ENCODE measurements at places on chromosomes 6 and 20.

DNA sequence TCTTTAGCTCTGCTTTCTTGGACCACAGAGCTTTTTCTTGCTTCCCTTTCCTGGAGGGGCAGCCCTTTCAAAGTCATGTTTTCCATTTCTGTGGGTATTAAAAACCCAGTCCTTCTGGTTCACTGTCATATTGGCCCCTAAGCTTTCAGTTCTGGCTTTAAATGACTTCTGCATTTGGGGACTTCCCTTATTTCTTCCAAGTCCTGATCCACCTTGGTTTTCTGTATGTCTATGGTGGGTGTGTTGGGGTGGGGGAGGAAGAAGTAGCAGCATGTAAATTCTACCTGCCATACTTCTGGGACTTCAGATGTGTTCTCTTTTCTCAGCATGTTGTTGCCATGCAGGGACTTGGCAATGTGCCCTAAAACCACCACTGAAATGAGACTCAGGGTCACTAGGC, 77.1 kb upstream of the EMILIN3 start:
- no peak for DNase-seq

- no peak for DNase-seq
Observed at GRCh38 chr6:24060982-24061754, 64.8 kb upstream of the NRSN1 start.

DNA sequence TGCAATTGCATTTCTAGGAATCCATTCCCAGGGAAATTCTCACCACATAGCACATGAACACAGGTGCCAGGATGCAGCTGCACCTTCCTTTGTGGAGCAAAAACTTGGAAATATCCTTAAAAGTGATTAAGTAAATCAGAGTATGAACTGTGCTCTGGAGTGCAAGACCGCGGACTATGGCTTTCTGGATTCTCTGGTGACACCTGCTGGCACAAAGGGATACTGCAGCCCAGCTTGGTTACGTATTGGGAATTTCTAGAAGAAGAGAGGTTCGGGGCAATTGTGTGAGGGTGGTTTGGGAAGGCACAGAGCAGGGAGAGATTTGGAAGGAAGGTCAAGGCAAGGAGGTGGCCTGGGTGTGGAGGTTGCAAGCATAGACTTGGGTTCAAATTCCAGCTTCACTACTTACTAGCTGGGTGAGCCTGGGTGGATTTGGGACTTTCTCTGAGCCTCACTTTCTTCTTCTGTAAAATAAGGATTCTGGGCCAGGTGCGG, 15.9 kb upstream of the PEDS1 start:
- DNase-seq, result peak; percentile 71

GRCh38 chr6:119856136-119856535, 506.6 kb upstream of the MAN1A1 start:
- no peak for DNase-seq

- DNase-seq, result no peak
Observed at GRCh38 chr6:130229645-130230044, 6.9 kb upstream of the SAMD3 start.

DNA sequence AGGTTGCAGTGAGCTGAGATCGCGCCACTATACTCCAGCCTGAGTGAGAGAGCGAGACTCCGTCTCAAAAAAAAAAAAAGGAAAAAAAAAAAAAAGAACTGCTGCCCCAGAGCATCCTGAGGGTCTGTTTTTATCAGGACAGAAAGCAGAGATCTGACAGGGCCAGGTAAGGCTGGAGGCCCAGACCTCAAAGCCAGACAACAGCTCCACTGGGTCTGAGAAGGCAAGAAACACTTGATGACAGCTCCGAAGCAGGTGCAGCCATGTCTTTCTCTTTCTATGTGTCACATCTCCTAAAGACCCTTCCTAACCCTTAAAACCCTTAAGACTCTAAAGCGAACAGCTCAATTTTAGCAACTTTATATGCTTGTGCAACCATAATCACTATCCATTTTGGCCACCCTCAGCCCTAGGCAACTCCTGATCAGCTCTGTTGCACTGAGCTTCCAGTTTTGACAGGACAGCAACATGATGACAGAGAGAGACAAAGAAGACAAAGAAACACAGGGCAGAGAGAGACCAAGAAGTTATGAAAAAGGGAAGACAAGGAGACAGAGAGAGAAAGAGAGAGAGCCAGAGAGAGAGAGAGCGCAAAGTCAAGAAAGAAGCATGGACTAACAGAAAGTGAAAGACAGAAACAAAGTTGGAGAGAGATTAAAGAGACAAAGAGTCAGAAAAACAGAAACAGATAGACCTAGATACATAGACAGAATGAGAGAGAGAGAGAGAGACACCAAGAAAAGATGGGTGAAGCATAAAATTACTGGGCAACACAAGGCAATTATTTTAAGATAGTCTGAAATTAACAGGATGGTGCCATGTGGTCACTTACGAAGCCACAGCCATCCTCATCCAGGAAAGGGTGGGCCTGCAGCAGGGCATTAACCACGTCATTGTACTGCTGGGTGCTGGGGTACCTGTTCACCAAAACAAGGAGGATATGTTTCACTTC, 39.2 kb downstream of the SAMD3 start:
- DNase-seq, result no peak

DNA sequence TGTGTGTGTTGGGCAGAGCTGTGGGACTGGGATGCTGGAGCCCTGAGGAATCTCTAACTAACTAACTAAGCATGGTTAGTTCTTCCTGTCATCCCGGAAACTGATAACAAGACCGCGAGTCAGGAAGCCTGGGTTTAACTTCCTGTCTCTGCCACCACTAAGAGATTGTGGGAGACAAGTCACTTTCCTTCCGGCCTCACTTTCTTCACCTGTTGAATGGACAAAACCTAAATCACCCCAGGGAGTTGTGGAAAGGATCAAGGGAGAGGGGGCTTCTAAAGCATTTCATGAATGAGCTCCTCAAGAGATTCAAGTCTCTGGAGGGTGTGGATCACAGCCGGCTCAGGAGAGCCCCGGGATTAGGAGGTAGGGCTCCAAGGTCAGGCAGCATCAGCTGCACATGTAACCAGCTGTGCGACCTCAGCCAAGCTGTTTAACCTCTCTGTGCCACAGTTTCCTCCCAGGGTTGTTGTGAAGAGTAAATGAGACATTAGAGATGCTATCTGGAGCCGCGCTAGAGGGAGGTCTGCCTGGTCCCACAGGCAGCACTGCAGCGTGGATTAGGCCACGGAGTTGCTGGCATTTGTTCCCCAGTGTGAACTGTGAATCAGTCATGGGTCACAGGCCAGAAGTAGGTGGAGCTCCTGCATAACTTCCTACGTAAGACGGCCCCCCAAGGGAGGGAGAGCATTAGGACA, 105.1 kb downstream of the TOX2 start:
- DNase-seq, result peak; percentile 23

DNA sequence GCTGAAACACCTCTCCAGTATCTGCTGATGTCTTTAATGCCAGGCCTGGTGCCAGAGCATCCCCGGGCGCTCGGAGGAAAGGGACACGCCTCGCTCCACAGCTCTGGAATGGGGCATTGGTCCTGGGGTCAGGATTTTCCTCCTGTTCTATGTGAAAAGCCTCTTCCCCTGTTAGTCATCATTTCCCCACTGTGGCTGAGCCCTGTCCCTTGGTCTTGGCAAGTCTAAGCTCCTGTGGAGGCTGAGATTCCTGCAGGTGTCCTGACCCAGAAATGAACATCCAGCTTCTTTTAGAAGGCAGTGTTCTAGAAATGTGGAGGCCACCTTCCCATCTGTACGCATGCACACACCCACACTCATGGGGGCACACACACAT, 19.4 kb downstream of the SYNDIG1 start:
- no peak for DNase-seq

- DNase-seq, result no peak
Observed at GRCh38 chr20:3696200-3696599, 14.4 kb upstream of the ADAM33 start.

DNA sequence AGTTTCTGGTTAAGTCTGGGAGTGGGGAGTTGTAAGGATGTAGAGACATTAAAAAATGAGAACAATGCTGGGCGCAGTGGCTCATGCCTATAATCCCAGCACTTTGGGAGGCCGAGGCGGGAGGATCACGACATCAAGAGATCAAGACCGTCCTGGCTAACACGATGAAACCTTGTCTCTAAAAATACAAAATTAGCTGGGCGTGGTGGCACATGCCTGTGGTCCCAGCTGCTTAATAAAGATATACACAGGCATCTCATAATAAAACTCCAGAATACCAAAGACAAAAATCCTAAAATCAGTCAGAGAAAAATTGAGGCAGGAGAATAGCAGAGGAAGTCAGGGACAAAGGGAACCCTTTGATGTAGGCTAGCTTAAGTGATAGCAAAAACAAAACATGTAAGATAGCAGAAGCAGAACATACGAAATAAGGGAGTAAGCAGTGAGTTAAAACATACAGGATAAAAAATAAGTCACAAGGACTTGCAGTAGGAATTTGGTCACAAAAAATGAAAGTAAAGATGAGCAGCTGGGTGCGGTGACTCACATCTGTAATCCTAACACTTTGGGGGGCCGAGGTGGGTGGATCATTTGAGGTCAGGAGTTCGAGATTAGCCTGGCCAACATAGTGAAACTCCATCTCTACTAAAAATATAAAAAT, 23.6 kb downstream of the DDX43 start:
- no peak for DNase-seq

DNA sequence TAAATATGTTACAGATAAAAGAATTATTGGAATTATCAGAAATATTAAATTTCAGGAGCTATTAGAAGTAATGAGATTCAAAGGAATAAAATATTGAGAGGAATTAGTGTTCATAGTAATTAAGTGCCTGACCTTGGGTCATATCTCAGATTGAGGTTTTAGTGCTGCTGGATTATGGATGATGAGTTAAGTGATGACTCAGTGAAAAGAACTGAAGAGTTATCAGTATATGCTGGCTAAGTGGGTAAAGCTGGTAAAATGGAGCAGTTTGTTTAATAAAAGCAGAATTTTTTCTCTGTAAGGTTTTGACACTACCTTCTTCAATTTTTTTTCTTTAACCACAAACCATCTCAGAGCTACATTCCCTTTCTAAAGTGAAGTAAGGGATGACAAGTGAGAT, 206.7 kb downstream of the MANEA start:
- no peak for DNase-seq

GRCh38 chr6:4308364-4308763, 173.0 kb upstream of the ECI2 start:
- DNase-seq, result no peak

- DNase-seq, result peak; percentile 79
Observed at GRCh38 chr20:63234693-63235398, 859 bp upstream of the BIRC7 start.

GRCh38 chr20:20024942-20025341, 7.8 kb downstream of the NAA20 start:
- no peak for DNase-seq

GRCh38 chr6:110327391-110327790, 30.8 kb downstream of the METTL24 start:
- no peak for DNase-seq

- DNase-seq, result no peak
Observed at GRCh38 chr6:6931071-6932025, 176.4 kb upstream of the RREB1 start.

GRCh38 chr20:45036044-45036755, 64.7 kb downstream of the KCNS1 start:
- DNase-seq, result no peak

GRCh38 chr6:7129784-7130569, 22.2 kb downstream of the RREB1 start:
- DNase-seq, result no peak

- no peak for DNase-seq
Observed at GRCh38 chr6:64250126-64250525, 614.5 kb downstream of the PHF3 start.

DNA sequence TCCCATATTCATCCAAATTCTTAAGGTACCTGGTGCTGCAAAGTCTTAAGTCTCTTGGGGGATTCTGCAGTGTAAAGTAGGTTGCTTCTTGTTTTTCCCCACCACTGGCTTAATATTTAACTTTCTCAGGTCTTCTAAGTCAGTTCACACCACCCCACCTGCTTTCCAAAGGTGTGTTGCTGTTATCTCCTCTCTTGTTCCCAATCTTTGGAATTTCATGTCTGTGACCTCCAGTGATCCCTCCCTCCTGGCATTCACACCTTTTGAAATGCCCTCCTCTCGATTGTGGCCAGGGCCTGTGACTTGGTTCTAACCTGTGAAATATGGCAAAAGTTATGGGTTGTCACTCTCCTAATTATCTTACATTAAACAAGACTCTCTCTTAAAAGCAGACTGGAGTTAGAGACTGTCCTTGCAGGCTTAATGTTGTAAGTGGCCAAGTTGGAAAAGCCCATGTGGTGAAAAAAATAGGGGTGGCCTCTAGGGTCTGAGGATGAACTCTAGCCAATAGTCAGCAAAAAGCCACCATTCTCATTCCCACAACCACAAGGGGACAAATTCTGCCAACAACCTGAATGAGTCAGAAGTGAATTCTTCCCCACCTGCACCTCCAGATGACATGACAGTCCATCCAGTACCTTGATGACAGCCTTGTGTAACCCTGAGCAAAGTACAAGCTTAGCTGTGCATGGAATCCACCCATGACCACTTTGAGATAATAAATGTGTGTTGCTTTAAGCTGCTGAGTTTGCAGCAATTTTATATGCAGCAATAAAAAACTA, 45.1 kb downstream of the ADGRF1 start:
- no peak for DNase-seq

DNA sequence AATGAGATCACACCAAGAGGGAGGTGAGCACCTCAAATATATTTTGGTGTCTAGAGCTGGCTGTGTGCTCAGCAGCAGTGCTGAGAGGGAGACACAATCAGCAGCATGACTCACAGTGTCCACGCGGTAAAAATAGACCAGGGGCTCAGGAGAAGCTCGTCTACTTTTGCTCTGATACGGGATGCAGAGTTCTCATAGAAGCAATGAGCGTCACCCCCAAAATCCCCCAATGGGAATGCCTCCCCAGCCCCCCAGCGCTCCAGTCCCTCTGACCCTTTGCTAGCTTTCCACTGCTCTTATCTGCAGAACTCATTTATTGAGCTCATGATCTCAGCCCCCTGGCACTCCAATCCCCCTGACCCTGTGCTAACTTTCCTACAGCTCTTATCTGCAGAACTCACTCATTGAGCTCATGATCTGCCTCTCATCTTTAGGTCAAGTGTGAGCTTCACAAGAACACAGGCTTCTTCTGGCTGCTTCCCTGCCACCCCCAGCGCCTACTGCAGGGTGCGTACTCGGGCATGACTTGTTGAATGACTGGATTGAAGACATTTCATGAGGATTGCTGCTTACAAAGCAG, 34.0 kb downstream of the SYNDIG1 start:
- DNase-seq, result no peak

GRCh38 chr6:170279977-170280688, 10.7 kb downstream of the DLL1 start:
- no peak for DNase-seq

GRCh38 chr6:24323632-24324337, 34.1 kb downstream of the DCDC2 start:
- peak; percentile 60 for DNase-seq

All from neural progenitor cell (in vitro differentiated cells).